ENCODE measurements at places on chromosomes 12 and 14. TPM values are rescaled to one million over a fixed set of nuclear protein-coding genes. Genes with fewer than 3 reads are reported as not detected.
A peak's percentile ranks its signal among the peaks of the same experiment; 100 is the strongest.

Gene EXOC3L4
- not detected for total RNA-seq

GRCh38 chr12:8913702-8914032 is 642 bp upstream of the PHC1 start:
- H3K27ac ChIP-seq = peak overlapping the region; percentile 79
- H3K4me3 ChIP-seq = peak overlapping the region; percentile 58
- DNase-seq = peak; percentile 27
- peaks cover 3% of the 10 kb centered on the region for H3K36me3 ChIP-seq
- H3K4me1 ChIP-seq = peaks cover 10% of the 10 kb centered on the region
- no peaks in the 10 kb centered on the region for H3K27me3 ChIP-seq

Gene TAS2R42
- not detected for total RNA-seq

Gene OR6C1
- not detected for total RNA-seq

DNA sequence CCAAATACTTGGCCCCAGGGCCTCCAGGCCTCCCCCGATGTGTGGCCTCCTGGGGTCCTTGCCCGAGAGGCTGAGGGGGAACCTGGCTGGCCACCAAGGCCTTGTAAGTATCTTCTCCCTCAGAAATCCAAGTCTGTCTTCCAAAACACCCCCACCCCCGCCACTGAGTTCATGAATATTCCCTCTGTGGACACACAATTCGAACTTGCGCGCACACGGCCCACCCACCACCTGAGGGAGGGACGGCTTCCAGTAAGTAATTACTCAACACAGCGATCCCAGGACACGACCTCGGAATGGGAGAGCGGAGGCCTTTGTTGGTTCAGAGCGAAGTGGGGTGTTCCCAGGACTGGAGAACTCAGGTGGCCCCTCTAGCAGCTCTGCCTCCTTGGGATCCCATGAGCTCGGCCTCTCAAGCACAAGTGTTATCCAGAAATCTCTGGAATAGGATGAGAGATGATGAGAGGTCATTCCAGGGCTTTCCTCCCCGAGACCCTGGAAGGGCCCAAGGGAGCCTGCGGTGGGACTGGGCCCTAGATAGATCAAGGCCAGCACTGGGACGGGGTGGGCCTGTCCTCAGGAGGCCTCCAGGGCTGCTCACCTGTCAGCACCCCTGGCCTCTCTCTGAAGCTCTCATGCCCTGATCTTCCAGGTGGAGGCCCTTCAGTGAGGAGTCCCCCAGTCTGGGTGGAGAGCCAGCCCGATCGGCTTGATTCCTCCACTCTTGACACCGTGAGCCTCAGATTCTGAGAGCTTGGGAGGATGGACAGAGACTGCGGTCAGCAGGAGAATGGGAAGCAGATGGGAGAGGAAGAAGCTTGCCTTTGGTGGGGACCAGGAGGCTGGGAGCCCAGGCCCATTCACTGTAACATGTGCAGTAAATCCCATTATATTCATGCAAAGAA is 219.0 kb upstream of the RTL1 start:
- H3K36me3 ChIP-seq = no peaks in the 10 kb centered on the region
- peaks cover 27% of the 10 kb centered on the region for H3K4me1 ChIP-seq
- H3K27me3 ChIP-seq = no peaks in the 10 kb centered on the region

DNA sequence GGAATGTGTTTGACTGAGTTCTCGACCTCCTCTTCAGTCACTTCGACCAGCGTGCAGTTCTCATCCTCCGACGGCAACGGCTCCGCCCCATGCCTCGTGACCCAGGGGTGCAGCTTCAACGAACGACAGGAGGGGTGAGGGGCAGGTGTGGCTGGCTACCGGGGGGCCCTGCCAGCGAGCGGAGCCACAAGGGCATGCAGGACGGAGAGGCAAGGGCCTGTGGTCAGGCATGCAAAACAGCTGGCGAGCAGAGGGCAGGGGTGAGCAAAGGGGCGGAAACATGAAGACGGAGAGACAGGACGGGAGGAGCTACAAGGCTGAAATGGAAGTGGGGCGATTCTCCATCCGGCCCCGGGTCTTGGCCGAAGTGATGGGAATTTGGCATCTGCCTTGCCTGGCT is 38.7 kb downstream of the P2RX4 start:
- H3K27ac ChIP-seq = no peak overlapping the region
- H3K4me3 ChIP-seq = no peak overlapping the region
- H3K4me1 ChIP-seq = peaks cover 6% of the 10 kb centered on the region
- DNase-seq = no peak

Gene CHGA
- total RNA-seq = not detected

Gene RNASE7
- not detected for total RNA-seq

Gene DTD2
- 11.9 TPM for total RNA-seq

- H3K4me1 ChIP-seq = peaks cover 25% of the 10 kb centered on the region
- no peak overlapping the region for H3K4me3 ChIP-seq
- no peaks in the 10 kb centered on the region for H3K36me3 ChIP-seq
- no peak overlapping the region for H3K27ac ChIP-seq
These were observed 8.1 kb upstream of the SNRNP35 start for GRCh38 chr12:123449856-123450255.

Gene TSHR
- total RNA-seq = 0.80 TPM

Gene TAS2R8
- total RNA-seq = not detected

Gene ANKRD33
- not detected for total RNA-seq

DNA sequence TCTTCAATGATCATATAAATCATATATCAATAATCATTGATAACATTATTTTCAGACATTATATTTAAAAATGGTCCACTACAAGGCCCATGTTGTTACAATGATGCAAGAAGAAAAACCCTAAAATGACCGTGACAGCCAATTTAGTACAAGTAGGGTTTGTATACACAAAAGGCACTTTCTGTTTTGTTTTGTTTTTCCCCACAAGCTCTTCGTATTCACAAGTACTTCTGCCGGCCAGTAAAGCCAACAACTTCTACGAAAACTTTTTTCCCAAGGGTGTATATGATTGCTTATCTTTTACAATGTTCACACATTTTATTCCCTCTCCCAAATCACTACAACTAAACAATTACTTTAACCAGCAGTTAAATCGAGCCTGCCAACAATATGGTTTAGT is 9.6 kb downstream of the PTPRB start:
- H3K4me1 ChIP-seq = no peaks in the 10 kb centered on the region
- DNase-seq = no peak
- no peaks in the 10 kb centered on the region for H3K27me3 ChIP-seq
- no peak overlapping the region for H3K27ac ChIP-seq

Gene TOMM20L
- not detected for total RNA-seq

Gene FOS
- total RNA-seq = 2,527 TPM

Gene RAD51B
- 37.6 TPM for total RNA-seq

DNA sequence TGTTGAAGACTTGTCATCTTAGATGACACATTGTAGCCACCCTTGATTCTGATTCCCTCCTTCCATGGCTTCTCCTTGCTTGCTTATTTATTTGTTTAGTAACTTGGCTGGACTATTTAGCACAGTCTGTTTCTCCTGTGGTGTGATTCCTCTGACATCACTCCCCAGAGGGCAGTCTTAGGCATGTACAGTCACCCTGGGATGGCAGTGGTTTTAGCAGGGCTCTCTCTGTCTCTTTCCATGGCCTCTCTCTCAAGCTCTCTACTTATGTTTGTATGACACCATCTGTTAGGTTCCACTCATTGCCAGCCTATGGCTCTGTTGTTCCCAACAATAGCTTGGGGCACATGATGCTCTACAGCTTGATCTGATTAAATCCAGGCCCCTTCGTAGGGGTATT is 158.3 kb downstream of the ADGRD1 start:
- no peaks in the 10 kb centered on the region for H3K27me3 ChIP-seq
- H3K4me3 ChIP-seq = no peak overlapping the region
- H3K4me1 ChIP-seq = no peaks in the 10 kb centered on the region

DNA sequence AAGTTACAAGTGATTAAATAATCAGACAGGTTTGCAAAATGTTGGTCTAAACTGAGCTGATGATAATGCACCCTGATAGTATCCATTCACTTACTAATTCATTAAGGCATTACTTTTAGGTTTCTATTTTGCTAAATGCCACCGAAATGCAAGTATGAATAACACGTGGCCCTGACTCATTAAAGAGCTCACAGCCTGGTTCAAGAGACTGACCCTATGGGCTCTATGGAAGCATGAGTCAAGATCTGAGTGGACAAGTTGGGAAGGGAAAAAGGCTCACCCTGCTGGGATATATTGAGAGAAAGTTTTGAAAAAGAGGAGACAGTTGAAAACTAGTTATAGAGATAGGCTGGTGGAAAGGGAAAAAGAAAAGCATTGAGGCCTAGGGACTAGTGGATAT is 14.8 kb upstream of the LRRC9 start:
- no peak for DNase-seq
- no peak overlapping the region for H3K4me3 ChIP-seq
- H3K27me3 ChIP-seq = no peaks in the 10 kb centered on the region
- no peaks in the 10 kb centered on the region for H3K36me3 ChIP-seq
- H3K4me1 ChIP-seq = no peaks in the 10 kb centered on the region

DNA sequence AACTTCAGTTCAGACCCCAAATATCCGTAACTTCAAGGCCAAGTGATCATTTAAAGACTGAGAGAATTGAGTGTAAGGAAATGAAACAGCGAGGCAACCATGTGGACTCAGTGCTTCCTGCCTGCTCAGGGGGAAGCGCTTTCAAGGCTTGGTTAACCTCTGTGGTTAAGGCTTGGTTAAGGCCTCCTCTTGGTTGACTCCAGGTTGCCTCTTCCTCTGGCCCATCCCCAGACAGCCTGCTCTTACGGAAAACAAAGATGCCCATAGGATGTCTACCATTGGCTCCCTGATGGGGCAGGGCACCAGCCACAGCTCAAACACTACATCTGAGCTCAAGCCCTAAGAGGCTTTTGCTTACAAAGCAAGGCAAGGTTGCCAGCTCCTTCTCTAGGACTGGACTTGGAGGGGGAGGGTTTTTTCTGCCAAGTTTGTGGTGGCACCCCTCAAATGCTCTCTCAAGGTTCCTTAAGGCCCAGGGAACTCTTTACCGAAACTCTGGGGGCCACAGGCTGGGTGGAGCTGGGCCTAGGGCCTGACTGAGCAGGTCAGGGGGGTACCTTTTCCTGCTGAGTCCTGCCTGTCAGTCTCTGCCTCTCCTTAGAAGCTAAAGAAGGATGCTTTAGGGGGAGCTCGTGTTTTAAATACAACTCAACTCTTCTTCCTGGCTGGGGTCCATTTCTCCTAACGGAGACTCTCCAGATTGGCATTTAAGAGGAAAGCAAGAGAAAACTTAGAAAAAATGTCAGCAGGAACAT is 13.7 kb downstream of the COL2A1 start:
- no peak overlapping the region for H3K4me3 ChIP-seq
- H3K36me3 ChIP-seq = no peaks in the 10 kb centered on the region
- no peak for DNase-seq

GRCh38 chr12:126286203-126286602 is 1221.0 kb downstream of the AACS start:
- H3K27me3 ChIP-seq = no peaks in the 10 kb centered on the region
- no peak overlapping the region for H3K27ac ChIP-seq
- H3K4me3 ChIP-seq = no peak overlapping the region
- no peaks in the 10 kb centered on the region for H3K36me3 ChIP-seq

Gene ATP5MC2
- 180 TPM for total RNA-seq

- no peak overlapping the region for H3K4me3 ChIP-seq
- DNase-seq = no peak
- no peak overlapping the region for H3K27ac ChIP-seq
- H3K27me3 ChIP-seq = peaks cover 77% of the 10 kb centered on the region
These were observed 540 bp downstream of the PAX9 start for GRCh38 chr14:36662258-36662542.

Gene TMX1
- 17.4 TPM for total RNA-seq

GRCh38 chr14:57933349-57933748 is 67.5 kb upstream of the SLC35F4 start:
- no peaks in the 10 kb centered on the region for H3K4me1 ChIP-seq
- no peak overlapping the region for H3K27ac ChIP-seq
- H3K27me3 ChIP-seq = no peaks in the 10 kb centered on the region
- H3K4me3 ChIP-seq = no peak overlapping the region

DNA sequence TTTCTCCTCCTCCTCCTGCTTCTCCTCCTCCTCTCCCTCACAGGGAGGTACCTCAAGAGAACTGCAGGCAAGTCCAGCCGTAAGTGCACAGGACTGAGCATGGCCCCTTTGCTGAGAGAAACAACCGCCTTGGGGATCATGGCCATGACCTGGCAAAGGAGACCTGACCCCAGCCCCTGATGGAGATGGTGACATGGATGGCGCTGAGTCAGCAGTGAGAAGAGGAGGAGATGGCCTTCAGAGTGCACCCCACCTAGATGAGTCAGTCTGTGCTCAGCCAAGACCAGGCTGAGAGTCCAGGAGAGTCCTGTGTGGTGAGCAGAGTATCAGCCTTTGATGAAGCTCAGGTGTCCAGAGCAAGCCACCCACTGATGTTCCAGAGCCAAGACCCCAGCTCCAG is 36.4 kb downstream of the MEG3 start:
- H3K27ac ChIP-seq = no peak overlapping the region
- H3K4me1 ChIP-seq = no peaks in the 10 kb centered on the region
- H3K36me3 ChIP-seq = no peaks in the 10 kb centered on the region
- no peaks in the 10 kb centered on the region for H3K27me3 ChIP-seq
- no peak for DNase-seq

Gene YBX3
- 13.4 TPM for total RNA-seq

Gene ZCCHC8
- 66.6 TPM for total RNA-seq

- H3K4me1 ChIP-seq = no peaks in the 10 kb centered on the region
- no peaks in the 10 kb centered on the region for H3K36me3 ChIP-seq
- no peak overlapping the region for H3K4me3 ChIP-seq
These were observed 282.9 kb downstream of the RMST start for GRCh38 chr12:97745406-97746101.

DNA sequence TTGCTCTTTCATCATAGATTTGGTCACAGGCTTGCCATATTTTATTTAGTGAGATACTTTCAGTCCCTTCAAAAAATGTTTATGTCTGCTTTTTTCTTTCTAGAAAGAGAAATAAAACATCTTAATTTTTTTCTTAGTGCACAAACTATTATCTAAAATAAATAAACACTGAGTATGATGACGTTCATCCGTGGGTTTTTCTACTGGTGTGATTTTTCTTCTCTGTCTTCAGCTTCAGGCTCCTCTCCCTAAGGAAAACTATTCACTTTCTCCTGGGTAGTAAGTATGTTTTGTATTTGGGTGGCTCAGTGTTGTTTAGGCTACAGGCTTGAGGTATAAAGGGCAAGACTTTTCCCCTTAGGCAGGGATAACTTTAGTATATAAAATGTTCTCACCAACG is 154.7 kb downstream of the DACT1 start:
- no peaks in the 10 kb centered on the region for H3K27me3 ChIP-seq
- H3K4me1 ChIP-seq = no peaks in the 10 kb centered on the region
- H3K36me3 ChIP-seq = no peaks in the 10 kb centered on the region
- no peak overlapping the region for H3K4me3 ChIP-seq

Gene PZP
- total RNA-seq = not detected

Gene EEF1AKMT3
- 2.2 TPM for total RNA-seq

DNA sequence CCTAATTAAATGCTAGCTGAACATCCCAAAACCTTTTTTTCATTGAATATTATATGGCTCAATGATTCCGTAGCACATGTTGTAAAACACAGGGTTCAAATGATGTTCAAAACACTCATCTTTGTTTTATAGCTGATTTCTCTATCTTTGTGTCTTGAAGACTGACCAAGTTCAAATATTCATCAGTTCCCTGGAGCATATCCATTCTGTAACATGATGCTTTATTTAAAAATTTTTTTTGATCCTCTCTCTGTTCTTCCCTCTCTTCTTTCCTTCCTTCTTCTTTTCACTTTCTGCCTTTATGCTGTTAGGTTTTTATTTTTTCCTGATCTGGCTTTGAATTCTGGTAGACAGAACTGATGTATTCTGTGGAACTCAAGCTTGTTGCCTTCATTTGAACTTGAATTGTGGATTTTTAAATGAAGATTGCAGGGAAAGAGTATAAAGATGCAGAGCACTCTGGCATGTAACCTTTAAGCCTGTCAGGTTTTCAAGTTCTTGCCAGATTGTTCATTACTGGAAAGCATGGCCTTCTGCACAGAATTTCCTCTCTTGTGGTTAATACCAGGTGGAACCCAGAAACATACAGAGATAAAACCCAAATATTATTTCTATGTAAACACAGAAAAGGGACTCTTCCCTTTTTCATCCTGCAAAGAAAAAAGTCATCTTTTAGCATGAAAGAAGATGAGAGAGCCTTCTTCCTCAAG is 39.5 kb downstream of the PROX2 start:
- peaks cover 13% of the 10 kb centered on the region for H3K4me1 ChIP-seq
- DNase-seq = no peak
- no peaks in the 10 kb centered on the region for H3K27me3 ChIP-seq
